ENCODE measurements at places on chromosomes 12 and 14.
A peak's percentile ranks its signal among the peaks of the same experiment; 100 is the strongest.

DNA sequence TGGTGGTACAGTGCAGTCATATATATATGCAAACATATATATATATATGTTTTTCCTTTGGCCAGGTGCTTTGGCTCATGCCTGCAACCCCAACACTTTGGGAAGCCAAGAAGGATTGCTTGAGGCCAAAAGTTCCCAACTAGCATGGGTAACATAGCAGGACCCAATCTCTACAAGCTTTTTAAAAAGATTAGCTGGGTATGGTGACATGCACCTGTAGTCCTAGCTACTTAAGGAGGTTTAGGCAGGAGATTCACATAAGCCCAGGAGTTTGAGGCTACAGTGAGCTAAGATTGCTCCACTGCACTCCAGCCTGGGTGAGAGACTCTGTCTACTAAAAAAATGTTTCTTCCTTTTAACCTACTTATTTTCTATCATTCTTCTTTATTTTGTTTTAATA lies 10.2 kb downstream of the PZP start:
- ATAC-seq: no peak

GRCh38 chr14:27026097-27026496 lies 428.3 kb upstream of the NOVA1 start:
- no peak for ATAC-seq

DNA sequence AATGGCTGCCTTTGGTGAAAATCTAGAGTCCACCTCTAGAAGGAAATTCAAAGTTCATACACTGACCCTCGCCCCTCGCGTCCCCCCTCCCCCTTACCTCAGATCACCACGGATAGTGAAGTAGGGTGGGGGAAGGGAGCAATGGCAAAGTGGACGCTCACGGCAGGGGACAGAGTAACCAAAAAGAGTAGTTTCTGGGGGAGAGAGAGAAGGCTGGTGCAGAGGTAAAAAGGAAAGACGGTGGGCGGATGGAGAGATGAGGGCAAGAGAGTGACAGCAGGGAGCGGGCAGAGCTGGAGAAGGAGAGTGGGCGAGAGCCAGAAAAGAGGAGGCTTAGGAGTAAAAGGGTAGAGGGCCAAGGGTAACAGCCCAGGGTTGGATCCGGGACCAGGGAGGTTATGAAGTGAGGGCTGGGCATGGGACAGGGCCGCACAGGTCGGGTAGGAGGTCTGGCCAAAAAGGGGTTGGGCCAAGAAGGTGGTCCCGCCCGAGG lies 423 bp downstream of the ALDH6A1 start:
- no peak for ATAC-seq

- ATAC-seq: peak; percentile 88
These were observed 24.3 kb downstream of the SYNDIG1L start for GRCh38 chr14:74401504-74402241.

DNA sequence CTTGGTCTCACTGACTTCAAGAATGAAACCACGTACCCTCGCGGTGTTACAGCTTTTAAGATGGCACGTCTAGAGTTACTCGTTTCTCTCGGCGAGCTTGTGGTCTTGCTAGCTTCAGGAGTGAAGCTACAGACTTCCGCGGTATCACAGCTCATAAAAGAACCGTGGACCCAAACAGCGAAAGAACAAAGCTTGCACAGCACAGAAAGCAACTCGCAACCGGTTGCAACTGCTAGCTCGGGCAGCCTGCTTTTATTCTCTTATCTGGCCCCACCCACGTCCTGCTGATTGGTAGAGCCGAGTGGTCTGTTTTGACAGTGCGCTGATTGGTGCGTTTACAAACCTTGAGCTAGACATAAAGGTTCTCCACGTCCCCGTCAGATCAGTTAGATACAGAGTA lies 4.2 kb upstream of the CLEC4C start:
- no peak for ATAC-seq

DNA sequence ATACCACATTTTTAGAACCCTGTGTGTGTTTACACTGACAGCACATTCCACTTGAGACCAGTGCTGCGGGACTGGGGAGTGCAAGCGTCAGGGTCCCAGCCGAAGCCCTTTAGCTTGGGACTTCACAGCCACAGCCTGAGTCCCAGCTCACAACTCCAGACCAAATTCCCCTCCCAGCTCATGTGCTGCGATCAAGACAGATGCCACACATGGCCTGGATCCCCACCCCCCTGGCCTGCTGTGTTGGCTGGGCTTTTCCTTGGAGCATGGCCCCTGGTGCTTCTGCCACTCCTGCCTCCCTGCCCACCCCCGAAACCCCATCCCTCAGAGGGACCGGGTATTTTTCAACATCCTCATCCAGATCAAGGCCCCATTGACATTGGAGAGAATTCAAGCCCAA lies 63.7 kb downstream of the WDR20 start:
- ATAC-seq: no peak

- ATAC-seq: no peak
These were observed 241.3 kb upstream of the GRIP1 start for GRCh38 chr12:66920205-66920604.

DNA sequence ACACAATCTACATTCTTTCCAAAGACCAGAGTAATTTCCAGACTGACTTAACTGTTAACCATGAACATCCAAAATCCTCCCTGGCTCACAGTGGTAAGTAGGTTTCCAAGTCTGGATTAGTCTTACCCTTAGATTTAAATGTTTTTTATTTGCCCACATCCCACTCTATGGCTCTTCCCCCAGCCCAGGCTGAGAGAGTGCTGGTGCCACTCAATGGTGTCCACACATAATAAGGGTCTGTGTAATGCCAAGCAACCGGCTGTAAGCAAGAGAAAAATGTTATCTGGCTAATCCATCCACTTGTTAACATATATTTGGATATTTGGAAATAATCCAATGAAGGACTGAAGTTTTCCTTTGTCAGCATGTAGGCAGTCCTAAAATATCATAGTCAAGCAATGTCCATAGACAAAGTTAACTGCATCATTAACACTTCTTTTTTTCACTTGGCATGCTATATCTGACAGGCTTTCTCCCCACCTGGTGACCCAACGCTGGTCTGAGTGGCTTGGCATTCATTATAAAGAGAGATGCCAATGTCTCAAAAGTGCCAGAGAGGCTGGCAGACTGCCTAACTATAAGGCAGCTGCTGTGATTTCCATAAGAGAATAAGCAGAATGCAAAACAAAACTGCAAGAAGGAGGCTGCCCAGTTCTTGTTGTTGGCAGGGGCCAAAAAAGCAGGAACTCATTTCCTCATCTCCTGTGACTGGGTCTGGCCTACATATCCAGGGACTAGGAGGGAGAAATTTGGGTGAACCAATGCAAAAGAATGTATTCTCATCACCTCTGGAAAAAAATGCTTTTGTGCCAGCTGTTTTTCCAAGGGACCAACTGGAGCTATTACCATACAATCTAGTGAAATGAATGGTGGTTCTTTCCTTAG lies 13.9 kb upstream of the HOXC13 start:
- no peak for ATAC-seq

- no peak for ATAC-seq
These were observed 118.1 kb upstream of the PRKD1 start for GRCh38 chr14:30045720-30046119.

GRCh38 chr12:80262771-80263170 lies 163.4 kb downstream of the OTOGL start:
- ATAC-seq: no peak

- no peak for ATAC-seq
These were observed 954.9 kb downstream of the DIO2 start for GRCh38 chr14:79256380-79256779.

GRCh38 chr12:56425193-56425592 lies 24.0 kb downstream of the TIMELESS start:
- ATAC-seq: no peak

DNA sequence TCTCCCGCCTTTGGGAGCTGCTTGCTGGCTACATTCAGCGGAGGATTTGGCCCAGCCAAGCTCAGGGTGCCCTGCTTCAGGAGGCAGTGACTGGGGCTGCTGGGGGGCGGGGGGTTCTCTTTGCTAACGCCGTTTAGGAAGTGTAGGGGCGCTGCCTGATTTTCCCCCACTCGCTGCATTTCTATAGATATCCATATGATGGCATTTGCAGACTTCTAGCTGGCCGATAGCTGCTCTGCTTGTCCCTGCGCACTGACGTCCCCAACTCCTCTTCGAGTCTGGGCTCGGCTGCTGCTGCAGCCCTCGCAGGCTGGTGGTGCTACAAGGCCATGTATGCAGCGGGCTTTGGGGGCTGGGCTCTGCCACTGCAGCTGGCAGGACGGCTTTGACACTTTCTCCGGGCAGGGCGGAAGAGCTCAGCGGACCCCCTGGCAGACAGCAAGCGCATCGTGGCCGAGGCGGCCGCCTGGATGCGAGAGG lies 3.1 kb downstream of the LRFN5 start:
- no peak for ATAC-seq

- ATAC-seq: no peak
These were observed 3.2 kb downstream of the BIN2 start for GRCh38 chr12:51320695-51321320.

DNA sequence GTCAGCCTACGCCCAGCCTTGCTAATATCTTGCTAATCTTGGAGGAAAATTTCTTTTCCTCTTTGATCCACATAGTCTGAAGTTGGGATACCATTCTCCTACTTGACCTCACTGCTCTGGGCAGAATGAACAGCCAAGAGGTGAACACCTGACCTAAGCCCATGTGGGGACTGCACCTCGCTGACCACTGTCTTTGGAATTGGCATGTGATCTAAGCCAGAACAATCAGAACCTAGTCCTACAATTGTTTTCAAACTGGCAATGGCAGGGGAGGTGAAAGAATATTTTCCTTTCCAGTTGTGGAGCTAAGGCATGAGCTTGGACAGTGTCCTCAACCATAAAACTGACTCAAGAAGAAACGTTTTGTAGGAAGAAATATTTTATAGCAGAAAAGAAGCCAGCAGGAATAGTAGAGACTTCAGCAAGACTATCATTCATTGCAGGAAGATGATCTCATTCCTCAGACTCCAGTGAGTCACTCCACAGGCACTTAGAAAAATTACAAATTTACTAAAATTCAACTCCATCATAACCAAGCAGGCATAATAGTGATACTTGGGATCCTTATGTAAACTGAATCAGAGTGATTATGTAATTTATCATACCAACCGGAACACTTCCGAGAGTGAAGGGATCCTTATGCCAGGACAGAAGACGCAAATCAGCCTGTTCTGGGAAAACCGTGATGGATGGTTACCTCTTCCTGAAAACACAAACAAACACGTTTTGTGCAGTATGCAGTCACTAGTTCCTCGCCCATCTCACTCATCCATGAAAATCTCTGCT lies 14.7 kb downstream of the PTPRO start:
- ATAC-seq: no peak

- ATAC-seq: no peak
These were observed 137.4 kb downstream of the CALM1 start for GRCh38 chr14:90534091-90534837.

DNA sequence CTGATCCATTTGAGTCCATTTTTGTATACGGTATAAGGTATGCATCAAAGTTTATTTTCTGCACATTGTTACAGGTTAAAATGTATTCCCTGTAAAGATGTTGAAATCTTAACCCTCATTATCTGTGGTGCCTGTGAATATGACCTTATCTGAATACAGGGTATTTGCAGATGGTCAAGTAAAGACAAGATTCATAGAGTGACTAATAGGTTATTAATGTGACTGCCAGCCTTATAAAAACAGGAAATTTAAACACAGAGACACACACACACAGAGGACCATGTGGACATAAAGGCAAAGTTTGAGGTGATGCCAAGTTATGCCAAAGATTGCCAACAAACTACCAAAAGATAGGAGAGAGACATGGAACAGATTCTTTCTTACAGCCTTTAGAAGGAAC lies 347.2 kb upstream of the DCN start:
- no peak for ATAC-seq

DNA sequence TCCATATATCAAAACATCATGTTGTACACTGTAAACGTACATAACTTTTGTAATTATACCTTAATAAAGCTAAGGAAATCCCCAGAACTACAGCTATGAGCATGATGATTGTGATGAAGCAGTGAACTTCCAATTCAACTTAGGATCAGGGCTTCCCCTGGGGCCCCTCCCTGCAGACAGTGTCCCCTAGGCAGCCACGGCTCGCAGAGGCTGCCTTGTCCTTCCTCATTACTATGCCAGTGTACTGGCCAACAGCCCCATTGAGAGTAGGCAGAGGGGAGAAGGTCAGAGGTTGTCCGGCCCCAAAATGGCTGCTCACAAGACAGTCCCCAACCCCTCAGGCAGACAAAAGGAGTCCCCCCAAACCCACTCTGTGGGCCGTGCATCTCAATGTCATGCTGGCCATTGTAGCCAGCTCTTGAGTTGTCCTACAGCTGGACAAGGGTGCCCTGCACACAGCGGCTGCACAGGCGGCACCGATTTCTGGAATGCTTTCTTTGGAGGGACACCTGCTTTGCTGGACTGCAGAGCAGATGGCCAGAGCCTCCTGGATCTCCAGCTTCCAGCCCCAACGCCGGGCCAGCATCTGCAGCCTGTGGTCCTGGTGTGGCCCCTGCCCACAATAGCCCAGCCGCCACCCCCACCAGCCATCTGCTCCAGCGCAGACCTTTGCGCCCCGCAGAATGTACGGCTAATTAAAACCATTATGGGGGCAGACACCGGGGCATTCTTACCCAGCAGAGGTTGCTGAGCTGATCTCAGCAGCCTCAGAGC lies 46.1 kb downstream of the NIN start:
- ATAC-seq: peak; percentile 40

DNA sequence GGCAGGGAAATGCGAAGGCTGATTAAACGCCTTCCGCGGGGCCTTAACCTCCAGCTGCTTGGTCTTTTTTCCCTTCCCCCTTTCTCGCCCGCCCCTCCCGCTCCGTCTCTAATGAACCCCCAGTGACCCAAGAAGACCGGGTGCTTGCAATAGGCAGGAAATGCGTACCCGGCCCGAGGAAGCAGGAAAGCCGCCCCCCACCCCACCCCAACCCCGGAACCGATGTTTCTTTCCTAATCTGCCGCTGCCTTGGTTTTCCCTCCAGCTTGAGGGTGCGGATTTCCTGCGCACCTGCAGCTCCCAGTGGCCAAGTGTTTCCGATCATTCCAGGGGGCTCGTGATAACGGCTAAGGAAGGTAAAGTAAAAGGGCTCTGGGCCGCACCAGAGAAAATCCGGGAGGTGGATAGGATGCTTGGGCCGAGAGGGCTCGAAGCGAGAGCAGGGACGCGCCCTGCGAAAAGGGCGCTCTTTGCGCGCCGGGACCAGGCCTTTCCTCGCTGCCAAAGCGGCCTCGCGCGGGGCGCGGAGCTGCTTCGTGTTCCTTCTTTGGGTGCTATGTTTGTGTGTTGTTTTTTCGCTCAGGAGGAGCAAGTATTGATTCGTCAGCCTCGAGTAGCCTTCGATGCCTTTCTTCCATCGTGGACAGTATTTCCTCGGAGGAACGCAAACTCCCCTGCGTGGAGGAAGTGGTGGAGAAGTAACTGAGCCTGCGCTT lies 983 bp downstream of the MYF6 start:
- no peak for ATAC-seq

- no peak for ATAC-seq
These were observed 73.8 kb downstream of the RASSF8 start for GRCh38 chr12:26032290-26032689.

DNA sequence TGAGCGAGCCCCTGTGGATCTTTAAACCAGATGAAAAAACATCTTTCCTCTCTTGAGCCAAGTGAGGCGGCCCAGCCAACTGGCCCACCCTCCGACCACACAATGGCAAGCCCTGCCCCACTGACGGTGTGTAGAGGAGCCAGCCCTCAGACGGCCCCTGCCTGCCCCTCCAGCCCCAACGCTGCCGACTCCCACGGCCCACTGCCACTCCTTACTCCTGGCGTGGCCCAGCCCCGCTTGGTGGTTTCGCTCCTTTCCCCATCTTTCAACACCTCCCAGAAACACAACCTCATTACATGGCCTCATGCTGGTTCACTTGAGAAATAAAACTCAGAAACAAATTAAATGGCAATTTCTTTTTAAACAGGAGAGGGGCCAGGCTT lies 80.6 kb upstream of the DICER1 start:
- ATAC-seq: no peak

- ATAC-seq: no peak
These were observed 160.5 kb downstream of the BTG1 start for GRCh38 chr12:91985002-91985787.

Measured in activated CD4-positive, CD25-positive, alpha-beta regulatory T cell treated with anti-CD3 and anti-CD28 coated beads, Interleukin-2, amount 50 U/mL, for 24 hours (primary cell).